ENCODE measurements at places on chromosomes 5 and 9.

DNA sequence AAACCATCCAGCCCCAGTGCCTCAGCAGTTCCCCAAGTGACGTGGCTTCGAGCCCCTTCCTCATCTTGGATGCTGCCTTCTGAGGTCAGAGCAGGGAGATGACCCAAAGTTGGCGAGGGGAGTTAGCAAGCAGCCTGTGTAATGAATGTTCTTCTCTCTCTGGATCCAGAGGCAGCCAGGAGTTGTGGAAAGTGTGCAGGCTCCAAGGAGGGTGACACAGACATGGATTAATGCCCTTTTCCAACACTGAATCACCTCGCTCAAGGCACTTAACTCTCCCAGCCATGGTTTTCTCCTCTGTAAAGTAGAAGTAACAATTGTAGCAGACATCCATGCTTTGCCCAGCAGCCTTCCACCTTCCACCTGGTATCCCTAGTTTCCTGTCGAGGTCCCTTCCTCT lies 64.6 kb upstream of the HAND1 start:
- no peak for DNase-seq
- no peaks in the 10 kb centered on the region for H3K4me1 ChIP-seq
- no peak overlapping the region for H3K27ac ChIP-seq
- peaks cover 8% of the 10 kb centered on the region for H3K27me3 ChIP-seq

DNA sequence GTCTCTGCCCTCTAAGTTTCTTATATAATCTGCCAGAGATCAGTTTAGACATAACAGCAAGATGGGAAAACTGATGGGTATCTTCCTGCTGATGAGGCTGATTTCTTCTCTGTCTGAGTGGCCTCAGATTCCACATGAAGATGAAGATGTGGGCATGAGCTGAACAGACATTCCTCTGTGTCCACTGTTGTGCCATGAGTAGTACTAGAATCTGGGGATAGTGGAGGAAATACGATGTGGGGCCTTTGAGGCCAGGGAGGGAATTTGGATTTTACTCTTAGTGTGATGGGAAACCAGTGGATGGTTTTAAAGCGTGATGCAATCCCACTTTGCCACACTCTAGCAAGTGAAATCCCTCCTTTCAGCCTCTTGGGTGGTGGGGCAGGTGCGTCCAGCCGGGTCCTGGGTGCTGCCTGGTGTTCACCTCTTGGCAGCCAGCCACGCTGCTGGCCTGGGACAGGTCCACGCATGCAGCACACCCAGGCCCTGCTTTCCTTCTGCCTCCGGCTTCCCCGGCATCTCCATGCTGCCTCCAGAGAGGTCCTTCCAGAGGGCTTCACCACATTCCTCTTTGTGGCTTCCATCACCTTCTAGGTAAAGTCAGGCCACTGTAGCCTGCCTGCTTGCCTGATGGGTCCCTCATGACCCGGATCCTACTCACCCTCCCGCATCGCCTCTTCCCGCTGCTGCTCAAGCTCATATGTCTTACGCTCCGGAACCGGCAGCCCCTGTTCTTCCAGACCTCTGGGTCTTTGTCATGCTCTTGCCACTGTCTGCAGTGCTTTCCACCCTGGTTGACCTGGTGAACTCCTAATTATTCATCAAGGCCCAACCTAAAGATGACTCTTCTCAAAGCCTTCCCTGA lies 28.1 kb upstream of the SH3PXD2B start:
- no peaks in the 10 kb centered on the region for H3K36me3 ChIP-seq
- DNase-seq, result no peak
- H3K27me3 ChIP-seq, result no peaks in the 10 kb centered on the region
- no peak overlapping the region for H3K27ac ChIP-seq

GRCh38 chr9:34121996-34122395 lies 4.5 kb downstream of the DCAF12 start:
- no peak overlapping the region for H3K4me3 ChIP-seq
- peaks cover 35% of the 10 kb centered on the region for H3K4me1 ChIP-seq
- H3K27ac ChIP-seq, result peak overlapping the region; percentile 21
- no peak for DNase-seq
- H3K27me3 ChIP-seq, result no peaks in the 10 kb centered on the region
- peaks cover 49% of the 10 kb centered on the region for H3K36me3 ChIP-seq

DNA sequence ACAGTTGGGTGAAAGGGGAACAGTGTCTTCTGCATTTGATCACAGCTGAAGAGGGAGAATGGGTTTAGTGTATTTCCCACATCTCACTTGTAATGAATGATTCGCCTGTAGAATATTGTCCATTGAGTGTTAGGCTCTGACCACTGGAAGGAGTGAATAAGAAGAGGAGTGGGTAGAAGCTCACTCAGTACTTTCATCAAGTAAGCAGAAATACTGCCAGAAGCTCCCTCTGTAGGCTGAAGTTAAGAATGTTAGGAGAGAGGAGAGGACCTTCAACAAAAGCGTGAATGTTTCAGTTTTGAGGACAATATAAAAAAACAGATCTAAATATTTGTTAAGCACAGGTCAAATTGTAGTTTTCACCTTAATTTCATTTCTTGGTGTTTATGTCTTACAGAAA lies 27.5 kb downstream of the FSD1L start:
- no peaks in the 10 kb centered on the region for H3K4me1 ChIP-seq
- no peak for DNase-seq
- H3K36me3 ChIP-seq, result no peaks in the 10 kb centered on the region
- H3K27me3 ChIP-seq, result no peaks in the 10 kb centered on the region
- no peak overlapping the region for H3K27ac ChIP-seq

DNA sequence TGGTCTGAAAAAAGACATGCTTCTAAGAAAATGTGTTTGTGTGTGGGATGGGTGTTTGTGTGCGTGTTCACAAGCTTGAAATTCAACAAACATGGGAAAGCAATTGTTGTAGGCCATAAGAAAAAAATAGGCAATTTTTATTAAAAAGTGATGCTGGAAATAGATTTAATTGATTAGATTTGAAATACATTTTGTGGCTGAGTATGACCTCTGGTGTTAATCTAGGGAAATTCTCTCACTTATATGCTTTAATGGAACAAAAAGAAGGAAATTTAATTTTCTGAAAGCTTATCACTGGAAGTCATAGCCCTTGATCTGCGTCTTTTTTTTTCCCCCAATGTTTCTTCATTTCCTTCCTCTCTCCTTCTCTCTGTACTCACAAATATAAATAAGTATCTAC lies 3.5 kb upstream of the KCNN2 start:
- H3K4me1 ChIP-seq, result no peaks in the 10 kb centered on the region
- no peaks in the 10 kb centered on the region for H3K36me3 ChIP-seq
- H3K27me3 ChIP-seq, result peaks cover 40% of the 10 kb centered on the region
- H3K4me3 ChIP-seq, result no peak overlapping the region
- no peak for DNase-seq

DNA sequence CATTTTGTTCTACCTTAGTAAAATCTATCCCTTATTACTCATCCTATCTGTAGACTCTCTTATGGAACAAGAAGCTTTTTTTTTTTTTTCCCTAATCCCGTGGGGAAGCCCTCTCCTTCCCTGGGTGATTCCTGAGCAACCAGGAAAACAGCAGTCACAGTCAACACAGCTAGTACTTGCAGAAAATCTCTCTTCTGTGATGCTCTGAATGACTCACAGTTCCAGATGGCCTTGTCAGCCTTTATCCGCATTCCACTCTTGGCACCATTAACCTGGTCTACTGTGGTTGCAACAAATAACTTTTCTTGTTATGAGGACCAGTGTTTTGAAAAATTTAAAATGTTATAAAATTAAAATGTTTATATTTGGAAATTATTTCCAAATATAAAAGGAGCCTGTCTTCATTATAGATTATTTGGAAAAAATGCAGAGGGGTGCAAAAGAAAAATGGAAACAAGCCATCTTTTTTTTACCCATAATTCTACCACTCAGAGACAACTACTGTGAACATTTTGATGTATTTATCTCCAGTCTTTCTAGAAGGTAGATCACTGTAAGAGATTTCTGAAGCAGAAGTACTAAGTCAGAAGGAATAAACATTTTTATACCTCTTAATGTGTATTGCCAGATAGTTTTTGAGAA lies 486.7 kb downstream of the RAB3C start:
- no peak overlapping the region for H3K27ac ChIP-seq
- DNase-seq, result no peak
- peaks cover 4% of the 10 kb centered on the region for H3K36me3 ChIP-seq
- no peak overlapping the region for H3K4me3 ChIP-seq
- H3K27me3 ChIP-seq, result peaks cover 5% of the 10 kb centered on the region

DNA sequence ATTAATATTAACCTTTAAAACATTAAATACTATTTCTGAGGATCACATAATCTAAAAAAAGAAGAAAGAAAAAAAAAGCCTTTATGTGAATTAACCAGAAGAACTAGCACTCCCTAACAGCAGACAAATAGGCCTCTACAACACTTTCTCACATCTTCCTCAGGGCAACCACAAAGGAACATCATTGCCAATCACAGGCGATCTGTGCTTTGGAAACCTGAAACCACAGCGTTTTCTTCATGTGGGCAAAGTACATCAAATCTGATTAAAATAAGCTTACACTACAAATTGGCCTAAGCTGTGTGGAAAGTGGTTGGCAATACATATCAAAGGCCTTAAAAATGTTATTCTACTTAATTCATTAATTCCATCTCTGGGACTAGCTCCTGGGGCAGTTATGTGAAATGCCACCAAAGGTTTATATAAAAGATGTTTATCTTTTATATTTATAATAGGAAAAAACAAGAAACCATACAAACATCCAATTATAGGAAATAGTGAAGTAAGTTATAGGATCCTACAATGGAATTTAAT lies 184.8 kb upstream of the TBCA start:
- no peak overlapping the region for H3K4me3 ChIP-seq
- no peak for DNase-seq
- H3K27me3 ChIP-seq, result peaks cover 33% of the 10 kb centered on the region
- H3K36me3 ChIP-seq, result no peaks in the 10 kb centered on the region

DNA sequence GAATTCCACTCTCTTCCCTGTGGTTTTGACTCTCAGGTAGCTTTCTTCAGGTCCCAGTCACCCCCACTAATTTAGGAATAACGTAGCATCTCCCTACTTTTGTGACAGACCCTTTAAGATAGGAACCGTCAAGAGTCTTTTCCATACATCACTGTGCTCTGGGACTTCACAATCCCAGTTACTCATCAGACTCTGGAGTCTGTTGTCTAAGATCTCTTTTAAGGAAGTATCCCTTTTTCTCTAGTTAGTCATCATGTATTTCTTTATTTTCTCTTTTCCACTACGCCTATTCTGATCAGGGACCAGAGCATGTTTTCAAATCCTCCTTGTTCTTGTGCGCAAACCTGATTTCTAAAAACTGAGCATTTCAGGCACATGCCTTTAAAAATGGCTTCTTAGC lies 143.0 kb downstream of the GOLPH3 start:
- no peak for DNase-seq
- no peaks in the 10 kb centered on the region for H3K36me3 ChIP-seq
- no peak overlapping the region for H3K4me3 ChIP-seq
- H3K27me3 ChIP-seq, result peaks cover 12% of the 10 kb centered on the region
- H3K4me1 ChIP-seq, result peaks cover 16% of the 10 kb centered on the region
- no peak overlapping the region for H3K27ac ChIP-seq

GRCh38 chr9:656926-657568 lies 184.4 kb upstream of the DMRT1 start:
- H3K4me3 ChIP-seq, result no peak overlapping the region
- H3K36me3 ChIP-seq, result no peaks in the 10 kb centered on the region
- H3K27me3 ChIP-seq, result peaks cover 6% of the 10 kb centered on the region
- DNase-seq, result no peak

DNA sequence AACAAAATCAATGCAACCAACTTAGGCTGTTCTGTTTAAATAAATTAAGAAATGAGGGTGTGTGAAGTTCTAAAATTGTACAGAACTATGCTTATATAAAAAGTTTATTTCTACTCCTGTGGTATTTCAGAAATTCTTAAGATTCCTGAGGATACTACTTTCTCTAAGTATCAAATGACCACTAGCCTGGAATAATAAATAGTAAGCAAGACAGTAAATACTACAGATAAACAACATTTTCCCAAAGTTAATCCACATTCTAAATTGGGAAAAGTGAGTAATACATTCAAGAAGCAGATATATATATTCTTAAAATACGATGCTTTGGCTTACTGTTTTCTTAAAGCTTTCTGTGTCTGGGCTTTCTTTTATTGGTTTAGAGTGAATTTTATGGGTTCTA lies 29.5 kb downstream of the CCNH start:
- DNase-seq, result no peak
- H3K4me1 ChIP-seq, result peaks cover 2% of the 10 kb centered on the region
- no peak overlapping the region for H3K4me3 ChIP-seq
- H3K27me3 ChIP-seq, result no peaks in the 10 kb centered on the region

DNA sequence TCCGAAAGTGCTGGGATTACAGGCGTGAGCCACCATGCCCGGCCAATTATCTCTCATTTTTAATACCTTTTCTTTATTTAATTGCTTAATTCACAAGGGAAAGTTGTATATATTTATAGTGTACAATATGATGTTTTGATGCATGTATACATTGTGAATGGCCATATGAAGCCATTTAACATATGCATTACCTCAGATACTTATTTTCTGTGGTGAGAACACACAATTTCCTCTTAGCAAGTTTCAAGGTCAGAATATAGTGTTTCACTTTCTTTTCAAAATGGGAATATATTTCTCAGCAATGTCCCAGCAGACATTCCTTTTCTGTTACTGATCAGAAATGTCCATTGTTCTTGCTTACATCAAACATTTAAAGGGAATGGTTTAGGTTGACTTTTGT lies 1596.3 kb downstream of the MAT2B start:
- H3K27ac ChIP-seq, result no peak overlapping the region
- no peaks in the 10 kb centered on the region for H3K27me3 ChIP-seq
- no peak for DNase-seq

DNA sequence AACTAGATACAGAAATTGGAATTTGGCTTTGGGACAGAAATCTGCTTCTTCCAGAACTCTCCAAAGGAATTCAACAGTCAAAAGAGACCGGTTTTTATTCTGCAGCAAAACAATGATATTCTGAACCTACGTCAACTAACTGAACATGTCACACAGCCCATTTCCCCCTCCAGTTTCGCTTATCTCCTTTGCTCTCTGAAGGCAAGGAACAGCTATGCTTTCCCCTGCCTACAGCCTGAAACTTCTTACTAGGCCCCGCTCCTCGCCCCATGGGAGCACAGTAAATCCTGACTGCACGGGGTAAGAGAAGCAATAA lies 488 bp downstream of the SKIC3 start:
- H3K27ac ChIP-seq, result peak overlapping the region; percentile 94
- peak overlapping the region; percentile 88 for H3K4me3 ChIP-seq
- H3K36me3 ChIP-seq, result peaks cover 11% of the 10 kb centered on the region
- no peak for DNase-seq
